Prostate gland (tissue), 2 donors: ENCODE measurements at places on chromosomes 1 and 21.

DNA sequence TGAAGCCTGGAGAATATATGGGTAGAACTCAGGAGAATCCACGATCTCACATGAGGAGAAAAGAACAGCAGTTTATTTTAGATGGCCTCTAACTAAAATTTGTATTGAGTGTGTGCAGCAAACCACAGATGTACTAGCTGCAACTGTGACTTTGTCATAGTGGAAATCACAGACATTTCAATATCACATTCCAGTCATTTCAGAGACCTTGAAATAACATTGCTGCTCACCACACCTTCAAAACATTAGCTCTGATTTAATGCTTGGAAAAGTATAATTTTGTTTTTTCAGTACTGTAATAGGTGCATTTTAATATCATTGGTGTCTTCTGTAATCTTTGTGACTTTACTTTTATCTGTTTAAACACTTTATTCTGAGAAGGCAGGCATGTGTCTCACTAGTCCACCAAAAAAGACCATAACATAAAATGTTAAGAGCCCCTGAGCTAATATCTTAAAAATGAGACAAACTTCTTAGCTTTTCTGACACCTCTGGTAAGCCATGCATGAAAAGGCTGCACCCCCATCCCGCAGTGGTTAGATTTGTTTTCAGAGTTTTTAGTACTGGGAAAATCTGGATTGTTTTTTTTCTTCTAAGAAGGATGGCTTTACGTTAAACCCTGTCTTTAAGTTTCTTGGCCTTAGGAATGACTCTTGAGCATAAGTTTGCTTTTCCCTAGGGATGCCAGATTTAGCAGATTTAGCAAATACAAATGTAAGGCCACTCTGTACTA is 30.1 kb downstream of the KCNJ15 start:
- H3K27me3 ChIP-seq = no peaks in the 10 kb centered on the region
- H3K36me3 ChIP-seq = no peaks in the 10 kb centered on the region
- no peak overlapping the region for H3K4me3 ChIP-seq
- DNase-seq = no peak

- H3K27me3 ChIP-seq = no peaks in the 10 kb centered on the region
- no peaks in the 10 kb centered on the region for H3K4me1 ChIP-seq
- no peak within 1 kb of the TSS for H3K4me3 ChIP-seq
- H3K36me3 ChIP-seq = no peaks in the 10 kb centered on the region
These were observed at the start of gene OLFM3 for GRCh38 chr1:101996825-101997465. Gene OLFM3 (minus strand): TSS chr1:101996926.

- DNase-seq = no peak
- no peaks in the 10 kb centered on the region for H3K4me1 ChIP-seq
- H3K27ac ChIP-seq = no peak overlapping the region
- H3K36me3 ChIP-seq = no peaks in the 10 kb centered on the region
- H3K4me3 ChIP-seq = no peak overlapping the region
- H3K27me3 ChIP-seq = no peaks in the 10 kb centered on the region
These were observed 137.8 kb downstream of the AKT3 start for GRCh38 chr1:243712242-243712641.

- no peaks in the 10 kb centered on the region for H3K4me1 ChIP-seq
- H3K27ac ChIP-seq = no peak overlapping the region
- no peaks in the 10 kb centered on the region for H3K27me3 ChIP-seq
- H3K36me3 ChIP-seq = no peaks in the 10 kb centered on the region
These were observed 93.6 kb downstream of the SNRPE start for GRCh38 chr1:203954788-203955552.

- H3K27ac ChIP-seq = no peak overlapping the region
- H3K4me1 ChIP-seq = no peaks in the 10 kb centered on the region
- no peaks in the 10 kb centered on the region for H3K27me3 ChIP-seq
- H3K36me3 ChIP-seq = no peaks in the 10 kb centered on the region
- no peak for DNase-seq
These were observed 36.4 kb downstream of the TBCE start for GRCh38 chr1:235403593-235403992.

DNA sequence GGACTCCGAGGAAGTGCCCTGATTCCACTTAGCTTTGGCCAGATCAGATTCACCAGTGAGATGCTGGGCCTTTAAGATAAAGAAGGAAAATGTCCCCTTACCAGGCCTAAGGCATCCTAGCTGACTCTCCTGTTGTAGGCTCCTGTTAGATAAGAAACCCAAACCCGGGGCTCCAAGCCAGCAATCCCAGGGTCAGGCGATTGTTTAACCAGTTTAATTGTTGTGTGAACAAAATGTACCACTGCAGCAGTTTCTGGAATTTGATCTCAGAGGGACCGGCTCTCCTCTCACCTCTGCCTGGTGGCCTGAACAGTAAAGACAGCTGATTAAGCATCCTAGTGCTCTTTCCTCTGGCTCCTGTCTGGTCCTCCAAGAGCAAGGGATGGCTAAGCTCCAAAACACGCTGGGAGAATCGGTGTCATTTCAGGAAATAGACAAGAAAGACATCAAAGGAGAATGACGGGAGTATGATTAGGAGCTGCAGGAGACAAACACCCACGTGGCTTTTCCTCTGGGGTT is 9.3 kb upstream of the KLHDC8A start:
- H3K27ac ChIP-seq = no peak overlapping the region
- H3K27me3 ChIP-seq = no peaks in the 10 kb centered on the region
- no peaks in the 10 kb centered on the region for H3K36me3 ChIP-seq
- H3K4me3 ChIP-seq = no peak overlapping the region
- no peaks in the 10 kb centered on the region for H3K4me1 ChIP-seq

DNA sequence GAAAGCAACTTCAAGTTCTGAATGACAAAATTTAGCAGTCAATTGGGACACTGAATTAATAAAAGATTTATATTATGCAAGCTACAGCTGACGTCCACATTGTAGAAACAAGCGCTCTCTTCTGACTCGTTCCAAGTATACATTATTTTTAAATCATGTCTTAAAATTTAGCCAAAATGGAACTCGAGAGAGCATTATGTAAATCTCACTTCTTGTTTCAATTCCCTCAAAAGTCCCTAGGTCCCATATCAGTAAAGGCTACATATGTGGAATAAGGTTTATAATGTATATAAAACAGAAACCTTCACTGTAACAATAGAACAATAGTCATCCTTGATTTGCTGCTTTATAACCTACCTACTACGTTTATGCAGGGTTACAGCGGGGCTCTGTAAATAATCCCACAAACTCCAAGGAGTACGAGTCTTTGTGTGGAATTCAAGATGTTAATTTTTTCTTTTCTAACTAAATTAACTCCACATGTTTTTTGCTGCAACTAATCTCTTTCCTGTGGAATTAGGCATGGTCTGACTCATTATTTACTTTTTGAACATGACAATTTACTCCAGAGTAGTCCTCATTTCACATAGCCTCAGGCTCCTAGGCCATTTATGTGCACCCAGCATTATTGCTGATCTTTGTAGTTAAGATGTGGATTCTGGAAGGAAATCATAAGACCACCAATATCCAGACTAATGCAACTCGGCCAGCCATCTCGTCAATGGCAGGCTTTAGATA is 785.1 kb downstream of the LTN1 start:
- no peak for DNase-seq
- no peaks in the 10 kb centered on the region for H3K36me3 ChIP-seq
- H3K4me1 ChIP-seq = no peaks in the 10 kb centered on the region
- no peak overlapping the region for H3K4me3 ChIP-seq
- no peaks in the 10 kb centered on the region for H3K27me3 ChIP-seq

GRCh38 chr1:113895098-113895497 is 7.7 kb upstream of the BCL2L15 start:
- H3K4me3 ChIP-seq = no peak overlapping the region
- H3K27ac ChIP-seq = no peak overlapping the region
- no peaks in the 10 kb centered on the region for H3K4me1 ChIP-seq

DNA sequence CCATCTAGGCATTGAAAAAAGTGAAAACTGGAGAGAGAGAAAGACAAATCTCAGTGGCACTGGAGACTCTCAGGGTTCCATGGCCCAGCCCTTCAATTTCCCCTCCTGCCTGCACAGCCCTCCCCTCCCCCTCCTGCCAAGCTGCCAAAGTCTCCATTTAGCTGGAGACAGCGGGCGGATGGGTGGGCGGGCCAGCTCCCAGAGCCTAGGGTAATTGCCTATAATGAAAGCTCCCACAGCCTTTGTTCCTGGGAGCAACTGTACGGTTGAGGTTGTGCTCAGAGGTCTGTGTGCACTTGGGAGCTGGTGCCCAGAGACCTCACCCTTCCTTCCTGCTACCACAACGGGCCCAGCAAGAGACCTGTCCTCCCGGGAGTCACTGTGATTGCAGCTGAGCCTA is 89.6 kb downstream of the NAV1 start:
- H3K27me3 ChIP-seq = no peaks in the 10 kb centered on the region
- H3K4me1 ChIP-seq = no peaks in the 10 kb centered on the region
- no peak for DNase-seq
- no peak overlapping the region for H3K4me3 ChIP-seq
- no peaks in the 10 kb centered on the region for H3K36me3 ChIP-seq
- H3K27ac ChIP-seq = no peak overlapping the region

DNA sequence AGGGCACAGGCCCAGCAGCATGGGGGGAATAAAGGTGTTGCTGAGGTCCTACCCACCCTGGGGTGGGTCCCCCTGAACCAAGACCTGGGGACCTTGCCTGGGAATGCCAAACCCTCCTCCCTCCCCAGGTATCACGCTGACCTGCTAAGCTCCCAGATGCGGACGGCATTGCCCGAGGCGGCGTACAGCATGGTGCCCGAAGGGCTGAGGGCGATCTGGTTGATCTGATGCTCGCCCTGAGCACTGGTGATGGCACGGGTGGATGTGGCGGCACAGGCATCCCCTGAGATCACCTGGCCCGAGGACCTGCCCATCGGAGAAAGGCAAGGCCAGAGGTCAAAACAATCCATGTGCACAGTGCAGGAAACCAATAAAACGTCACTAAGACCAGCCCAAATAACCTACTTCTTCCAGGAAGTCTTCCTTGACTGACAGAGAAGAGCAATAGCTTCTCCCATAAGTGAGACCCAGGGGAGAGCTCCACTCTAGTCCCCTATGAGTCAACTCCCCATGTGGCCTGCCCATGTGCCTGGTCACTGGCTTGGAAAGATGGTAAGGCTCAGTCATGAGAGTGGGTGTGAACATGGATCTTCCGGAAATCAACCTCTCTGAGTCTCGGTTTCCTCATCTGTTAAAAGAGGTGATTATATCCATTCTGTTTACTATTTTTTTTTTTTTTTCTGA is 46.3 kb downstream of the KIF21B start:
- H3K27me3 ChIP-seq = no peaks in the 10 kb centered on the region
- no peaks in the 10 kb centered on the region for H3K36me3 ChIP-seq
- H3K4me3 ChIP-seq = no peak overlapping the region
- no peak overlapping the region for H3K27ac ChIP-seq
- no peaks in the 10 kb centered on the region for H3K4me1 ChIP-seq

GRCh38 chr1:197183195-197183748 is 36.8 kb upstream of the ASPM start:
- H3K36me3 ChIP-seq = peaks cover 10% of the 10 kb centered on the region
- H3K27me3 ChIP-seq = no peaks in the 10 kb centered on the region
- peaks cover 2% of the 10 kb centered on the region for H3K4me1 ChIP-seq
- no peak for DNase-seq
- no peak overlapping the region for H3K27ac ChIP-seq
- no peak overlapping the region for H3K4me3 ChIP-seq

- H3K36me3 ChIP-seq = no peaks in the 10 kb centered on the region
- H3K4me1 ChIP-seq = peaks cover 5% of the 10 kb centered on the region
- H3K27ac ChIP-seq = peak overlapping the region; percentile 77
- H3K27me3 ChIP-seq = no peaks in the 10 kb centered on the region
- no peak overlapping the region for H3K4me3 ChIP-seq
- DNase-seq = peak; percentile 60
These were observed 30.6 kb downstream of the FYB2 start for GRCh38 chr1:56788588-56788987.

DNA sequence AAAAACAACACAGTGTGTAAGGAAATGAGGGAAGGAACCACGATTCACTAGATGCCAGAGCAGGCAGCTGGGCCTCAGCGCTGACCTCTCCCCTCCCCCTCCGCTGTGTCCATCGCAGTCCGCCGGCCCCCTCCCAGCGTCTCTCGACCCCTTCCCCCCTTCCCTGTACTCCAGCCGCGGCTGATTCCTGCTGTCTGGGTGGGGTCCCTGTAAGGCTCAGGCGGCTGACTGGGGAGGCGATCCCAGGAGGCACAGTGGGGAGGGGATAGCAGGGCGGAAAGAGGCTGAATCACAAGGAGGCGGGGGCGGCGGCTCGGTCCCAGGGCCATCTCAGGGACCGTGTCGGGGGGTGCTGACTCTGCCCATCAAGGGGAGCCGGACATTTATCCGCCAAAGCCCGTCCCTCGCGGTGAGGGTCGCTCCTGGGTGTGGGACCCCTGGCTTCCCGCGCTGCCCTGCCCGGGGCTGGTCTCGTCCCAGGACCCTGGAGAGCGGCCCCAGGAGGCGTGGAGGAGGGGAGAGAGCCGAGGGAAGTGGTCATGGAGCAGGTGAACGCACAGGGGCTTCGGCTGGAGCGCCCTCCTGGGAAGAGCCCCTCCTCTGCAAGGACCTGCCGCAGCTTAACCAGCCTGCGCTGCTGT is 241.9 kb downstream of the PTPRU start:
- no peaks in the 10 kb centered on the region for H3K36me3 ChIP-seq
- peaks cover 7% of the 10 kb centered on the region for H3K27me3 ChIP-seq
- H3K4me1 ChIP-seq = no peaks in the 10 kb centered on the region
- H3K27ac ChIP-seq = no peak overlapping the region

- H3K4me3 ChIP-seq = no peak overlapping the region
- no peaks in the 10 kb centered on the region for H3K4me1 ChIP-seq
- H3K27me3 ChIP-seq = no peaks in the 10 kb centered on the region
- DNase-seq = no peak
- no peaks in the 10 kb centered on the region for H3K36me3 ChIP-seq
These were observed 28.7 kb downstream of the TMEM63A start for GRCh38 chr1:225853441-225853840.

- H3K4me1 ChIP-seq = no peaks in the 10 kb centered on the region
- no peak for DNase-seq
- no peaks in the 10 kb centered on the region for H3K27me3 ChIP-seq
- H3K36me3 ChIP-seq = no peaks in the 10 kb centered on the region
- no peak overlapping the region for H3K4me3 ChIP-seq
- H3K27ac ChIP-seq = no peak overlapping the region
These were observed 72.9 kb upstream of the CDC42BPA start for GRCh38 chr1:227391211-227391610.

- no peaks in the 10 kb centered on the region for H3K4me1 ChIP-seq
- H3K4me3 ChIP-seq = no peak overlapping the region
- H3K27me3 ChIP-seq = no peaks in the 10 kb centered on the region
- no peak overlapping the region for H3K27ac ChIP-seq
- DNase-seq = no peak
These were observed 72.8 kb downstream of the NRIP1 start for GRCh38 chr21:14991957-14992356.

DNA sequence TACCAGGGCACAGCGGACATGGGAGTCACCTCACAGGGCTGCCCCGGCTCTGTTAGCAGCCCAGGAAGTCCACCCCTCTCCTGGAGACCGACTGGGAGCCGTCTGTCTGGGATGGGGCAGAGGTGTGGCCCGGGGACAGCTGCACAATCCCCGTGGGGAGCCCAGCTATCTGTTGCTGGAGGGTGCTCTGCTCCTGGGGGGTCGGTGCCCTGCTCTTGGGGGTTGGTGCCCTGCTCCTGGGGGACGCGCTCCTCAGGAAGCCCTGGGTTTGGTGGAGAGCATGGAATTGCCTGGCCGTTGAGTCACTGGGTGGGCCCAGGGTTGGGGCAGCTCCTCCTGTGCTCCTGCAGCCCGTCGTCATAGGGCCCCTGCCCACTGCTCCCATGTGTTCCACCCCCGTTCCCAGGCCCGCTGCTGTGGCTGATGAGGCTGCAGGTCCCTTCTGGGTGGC is 39.3 kb downstream of the AGPAT3 start:
- H3K27me3 ChIP-seq = no peaks in the 10 kb centered on the region
- no peak for DNase-seq
- H3K27ac ChIP-seq = no peak overlapping the region
- H3K36me3 ChIP-seq = no peaks in the 10 kb centered on the region
- H3K4me3 ChIP-seq = no peak overlapping the region
